ENCODE measurements at places on chromosomes 13 and 19.

DNA sequence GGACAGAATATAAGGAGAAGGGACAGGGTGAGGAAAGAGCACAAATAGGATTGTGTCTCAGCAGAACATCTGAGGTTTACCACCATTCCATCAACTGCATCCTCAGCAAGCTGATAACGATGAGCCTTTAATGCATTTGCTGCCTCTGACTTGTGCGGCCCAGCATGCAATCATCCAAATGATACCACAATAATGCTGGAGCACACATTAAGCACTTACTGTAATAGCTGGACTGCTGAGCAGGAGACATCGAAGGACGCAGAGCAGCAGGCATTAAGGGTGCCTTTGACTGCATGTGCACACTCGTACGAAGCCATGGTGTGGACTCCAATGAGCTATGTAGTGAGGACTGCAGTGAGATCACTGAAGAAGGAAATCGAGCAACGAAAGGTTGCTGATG is 469.4 kb downstream of the FOXO1 start:
- DNase-seq: no peak

- DNase-seq: no peak
These were observed 16.9 kb upstream of the SIGLEC11 start for GRCh38 chr19:49977881-49978280.

GRCh38 chr13:28611654-28612131 is 47.2 kb upstream of the POMP start:
- DNase-seq: no peak

GRCh38 chr13:103157434-103158145 is 91.4 kb upstream of the SLC10A2 start:
- DNase-seq: no peak

GRCh38 chr19:4866595-4867424 is 657 bp downstream of the PLIN3 start:
- no peak for DNase-seq

DNA sequence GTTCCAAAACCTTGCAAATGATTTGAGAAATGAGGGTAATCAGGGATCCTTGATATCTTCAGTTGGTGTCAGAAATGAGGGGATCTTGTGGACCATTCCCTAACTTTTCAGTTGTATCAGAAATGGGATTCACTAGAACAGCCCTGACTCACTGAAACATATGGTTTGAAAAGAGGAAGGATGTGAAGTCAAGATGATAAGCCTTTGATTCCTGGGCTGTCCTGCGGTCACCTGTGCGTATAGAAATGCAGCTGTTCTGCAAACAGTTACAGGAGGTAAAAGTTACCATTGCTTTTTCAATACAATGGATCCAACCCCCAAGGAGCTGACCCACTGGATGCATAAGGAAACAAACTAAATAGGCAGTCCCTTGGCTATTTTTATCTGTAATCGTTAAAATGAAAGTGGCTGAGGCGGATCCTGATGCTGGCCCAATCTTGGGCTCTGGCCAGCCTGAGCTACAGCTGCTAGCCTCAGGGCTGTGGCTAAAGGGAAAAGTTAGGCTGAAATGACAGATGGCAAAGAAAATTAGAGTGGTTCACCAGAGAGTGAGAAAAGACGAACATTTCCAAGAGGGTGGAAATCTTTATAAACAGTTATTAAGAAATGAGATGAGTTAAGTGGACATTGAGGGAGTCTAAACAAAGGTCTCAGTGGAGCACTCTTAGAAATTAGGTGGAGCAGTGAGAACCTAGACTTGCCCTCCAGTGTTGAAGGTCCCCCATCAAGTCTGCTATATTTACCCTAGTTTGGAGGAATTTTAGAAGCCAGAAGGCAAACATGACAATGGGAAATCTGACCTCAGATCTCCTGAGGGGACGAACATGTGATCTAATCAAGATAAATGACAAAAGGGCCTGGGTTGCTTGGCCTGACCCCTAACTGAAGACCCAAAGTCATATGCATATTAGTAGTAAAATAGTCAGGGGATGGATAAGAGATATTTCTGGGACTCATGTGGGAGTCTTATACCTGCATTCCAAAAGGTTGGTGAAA is 7.6 kb downstream of the SIGLECL1 start:
- no peak for DNase-seq

DNA sequence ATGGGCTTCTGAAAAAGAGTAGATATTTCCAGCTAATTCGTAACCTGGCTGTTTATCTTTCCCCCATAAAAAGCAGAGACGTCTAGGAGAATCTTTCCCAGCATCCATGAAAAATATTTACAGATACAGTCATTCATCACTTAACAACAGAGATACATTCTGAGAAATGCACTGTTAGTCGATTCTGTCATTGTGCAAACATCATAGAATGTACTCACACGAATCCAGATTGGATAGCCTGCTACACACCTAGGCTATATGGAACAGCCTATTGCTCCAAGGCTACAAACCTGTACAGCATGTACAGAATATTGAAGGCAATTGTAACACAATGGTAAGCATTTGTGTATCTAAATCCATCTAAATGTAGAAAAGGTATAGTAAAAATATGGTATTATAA is 530.2 kb upstream of the NBEA start:
- DNase-seq: no peak

DNA sequence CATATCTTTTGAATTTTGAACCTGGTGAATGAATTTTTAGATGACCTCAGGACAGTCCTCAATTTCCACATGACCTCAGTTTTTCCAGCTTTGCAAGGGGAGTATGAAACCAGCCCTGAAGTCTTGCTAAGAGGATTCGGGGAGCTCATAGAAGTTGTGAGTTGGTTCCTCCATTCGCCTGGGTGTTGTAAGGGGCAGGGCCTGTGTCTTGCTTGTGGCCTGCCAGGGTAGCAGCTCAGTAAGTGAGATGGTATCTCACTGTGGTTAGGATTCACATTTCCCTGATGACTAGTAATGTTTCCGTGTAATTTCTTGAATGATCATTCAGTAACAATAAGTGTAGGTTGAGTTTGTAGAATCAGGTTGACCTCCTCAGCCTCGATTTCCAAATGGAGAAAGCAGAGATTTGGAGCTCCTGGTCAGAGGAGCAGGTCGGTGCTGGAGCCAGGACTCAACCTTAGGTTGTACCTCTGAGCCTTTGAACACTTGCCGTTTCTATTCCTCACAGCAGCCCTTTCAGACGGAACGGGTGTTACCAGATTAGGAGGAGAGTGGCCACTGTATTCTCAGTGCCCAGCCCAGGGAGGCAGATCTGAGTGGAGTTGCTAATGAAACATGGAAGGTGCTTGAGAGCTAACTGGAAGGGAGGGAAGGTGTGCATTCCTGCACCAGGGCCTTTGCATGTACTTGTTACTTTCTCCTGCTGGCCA is 14.6 kb downstream of the NACC1 start:
- DNase-seq: no peak

GRCh38 chr13:33263976-33264619 is 21.5 kb downstream of the STARD13 start:
- no peak for DNase-seq

GRCh38 chr13:100658363-100658762 is 16.2 kb downstream of the TMTC4 start:
- DNase-seq: no peak

GRCh38 chr19:6730941-6731670 is 6.3 kb downstream of the GPR108 start:
- DNase-seq: no peak

GRCh38 chr13:95784900-95785290 is 108.0 kb downstream of the DNAJC3 start:
- no peak for DNase-seq

DNA sequence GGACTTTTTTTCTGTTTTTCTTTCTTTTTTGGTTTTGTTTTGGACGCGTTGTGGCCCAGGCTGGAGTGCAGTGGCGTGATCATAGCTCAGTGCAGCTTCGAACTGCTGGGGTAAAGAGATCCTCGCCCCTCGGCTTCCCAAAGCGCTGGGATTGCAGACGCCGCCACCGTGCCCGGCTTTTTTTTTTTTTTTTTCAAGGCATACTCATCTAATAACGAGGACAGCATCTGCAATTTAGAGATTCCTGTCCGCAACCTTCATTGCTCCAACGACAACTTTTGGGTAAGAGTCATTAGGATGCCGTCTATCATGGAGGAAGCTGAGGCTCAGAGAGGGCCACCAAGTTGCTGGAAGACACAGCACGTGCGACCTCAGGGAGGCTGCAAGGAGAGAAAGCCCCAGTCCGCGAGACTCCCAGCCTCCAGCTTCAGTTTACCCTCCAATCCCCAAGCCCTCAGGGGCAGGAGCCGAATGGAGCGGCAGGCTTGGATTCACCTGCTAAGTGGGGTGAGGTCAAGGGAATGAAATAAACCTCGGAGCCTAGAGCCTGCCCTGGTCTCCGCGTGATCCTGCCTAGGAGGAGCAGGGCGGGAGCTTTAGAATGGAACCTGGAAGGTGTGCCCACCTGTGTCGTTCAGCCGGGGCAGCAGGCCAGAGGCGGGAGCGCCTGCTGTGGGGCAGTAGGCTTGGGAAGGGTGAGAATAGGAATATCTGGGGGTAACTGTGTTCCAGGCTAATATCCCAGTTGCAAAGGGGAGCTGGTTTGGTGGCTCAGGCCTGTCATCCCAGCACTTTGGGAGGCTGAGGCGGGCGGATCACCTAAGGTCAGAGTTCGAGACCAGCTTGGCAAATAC is 676 bp upstream of the POLRMT start:
- no peak for DNase-seq

GRCh38 chr19:15251749-15252397 is 19.6 kb upstream of the EPHX3 start:
- DNase-seq: no peak

GRCh38 chr19:34431681-34432402 is 3.7 kb downstream of the UBA2 start:
- DNase-seq: no peak

DNA sequence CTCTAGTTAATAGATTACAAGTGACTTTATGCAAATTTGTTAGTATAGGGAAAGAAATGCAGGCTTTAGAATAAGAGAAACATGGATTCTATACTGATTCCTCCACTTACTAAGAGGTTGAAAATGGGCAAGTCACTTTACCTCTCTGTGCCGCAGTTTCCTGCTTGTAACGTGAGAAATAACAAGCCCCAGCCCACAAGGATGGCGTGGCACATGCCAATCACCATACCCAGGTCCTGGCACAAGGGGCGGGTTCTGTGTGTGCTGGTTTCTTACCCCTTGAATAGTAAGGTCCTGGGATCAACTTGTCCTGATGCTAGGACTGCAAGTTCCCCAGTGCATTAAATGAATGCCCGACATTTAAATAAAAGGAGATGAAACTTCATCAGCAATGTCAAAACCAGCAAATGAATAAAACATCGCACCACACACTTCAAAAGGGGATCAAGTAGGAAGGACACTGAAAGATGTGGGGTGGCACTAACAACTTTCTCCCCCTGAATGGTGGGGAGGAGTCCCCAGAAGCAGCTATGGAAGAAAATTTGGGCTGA is 7.9 kb upstream of the SIGLEC9 start:
- DNase-seq: no peak

DNA sequence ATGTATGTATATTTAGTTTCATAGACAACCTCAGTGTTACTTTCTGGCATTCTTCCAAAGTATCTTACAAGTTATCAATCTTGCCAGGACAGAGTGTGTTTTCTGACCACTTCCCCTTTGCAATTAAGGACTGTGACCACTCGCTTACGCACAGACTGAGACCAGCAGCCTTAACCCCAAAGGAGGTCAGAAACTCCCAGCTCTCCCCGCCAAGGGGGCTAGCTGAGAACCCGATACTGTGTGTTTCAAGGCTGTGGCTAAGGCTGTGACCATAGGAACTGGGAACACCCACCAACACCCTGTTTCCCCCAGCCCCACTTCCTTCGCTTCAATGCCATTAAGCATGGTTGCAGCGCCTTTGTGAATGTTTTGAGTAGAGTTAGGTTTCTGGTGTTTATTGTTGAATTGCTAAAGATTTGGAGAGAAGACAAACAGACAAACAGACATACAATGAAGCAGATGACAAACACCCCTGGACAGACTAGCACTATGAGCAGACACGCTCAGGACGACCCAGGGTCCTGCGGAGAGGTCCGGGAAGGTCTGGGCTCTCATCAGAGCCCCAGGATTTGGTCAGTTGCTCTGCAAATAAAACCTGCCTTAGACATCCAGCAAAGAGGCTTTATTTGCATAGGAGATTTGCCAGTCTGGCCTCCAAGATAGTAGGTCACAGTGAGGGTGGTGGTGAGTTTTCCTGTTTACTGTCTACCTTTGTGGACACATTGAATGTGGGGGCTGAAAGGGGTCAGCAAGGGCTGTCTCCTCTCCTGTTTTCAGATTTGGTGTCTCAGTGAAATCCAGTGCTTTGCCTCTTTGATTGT is 25.0 kb upstream of the TNFSF11 start:
- no peak for DNase-seq

DNA sequence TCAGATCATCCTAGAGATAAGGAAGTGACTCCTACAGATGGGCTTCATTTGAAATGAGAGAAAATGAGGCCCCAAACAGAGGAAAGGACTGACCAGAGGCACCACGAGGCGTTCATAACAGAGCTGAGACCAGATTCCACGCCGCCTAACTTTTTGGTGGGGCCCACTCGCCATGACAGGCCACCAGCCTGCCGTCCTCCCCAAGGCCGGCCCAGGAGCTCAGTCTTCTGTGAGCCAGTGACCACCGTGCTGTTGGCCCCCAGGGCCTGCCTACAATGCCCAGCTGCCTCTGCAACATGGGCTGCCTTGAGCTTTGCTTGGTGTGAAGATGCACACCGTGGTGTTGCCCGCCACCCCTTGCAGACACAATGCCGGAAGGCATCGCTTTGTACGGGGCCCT is 40.5 kb downstream of the TSHZ3 start:
- no peak for DNase-seq

- no peak for DNase-seq
These were observed 196.9 kb upstream of the UBL3 start for GRCh38 chr13:30047154-30047874.

- no peak for DNase-seq
These were observed 1406.6 kb upstream of the PCDH9 start for GRCh38 chr13:68636784-68637183.

DNA sequence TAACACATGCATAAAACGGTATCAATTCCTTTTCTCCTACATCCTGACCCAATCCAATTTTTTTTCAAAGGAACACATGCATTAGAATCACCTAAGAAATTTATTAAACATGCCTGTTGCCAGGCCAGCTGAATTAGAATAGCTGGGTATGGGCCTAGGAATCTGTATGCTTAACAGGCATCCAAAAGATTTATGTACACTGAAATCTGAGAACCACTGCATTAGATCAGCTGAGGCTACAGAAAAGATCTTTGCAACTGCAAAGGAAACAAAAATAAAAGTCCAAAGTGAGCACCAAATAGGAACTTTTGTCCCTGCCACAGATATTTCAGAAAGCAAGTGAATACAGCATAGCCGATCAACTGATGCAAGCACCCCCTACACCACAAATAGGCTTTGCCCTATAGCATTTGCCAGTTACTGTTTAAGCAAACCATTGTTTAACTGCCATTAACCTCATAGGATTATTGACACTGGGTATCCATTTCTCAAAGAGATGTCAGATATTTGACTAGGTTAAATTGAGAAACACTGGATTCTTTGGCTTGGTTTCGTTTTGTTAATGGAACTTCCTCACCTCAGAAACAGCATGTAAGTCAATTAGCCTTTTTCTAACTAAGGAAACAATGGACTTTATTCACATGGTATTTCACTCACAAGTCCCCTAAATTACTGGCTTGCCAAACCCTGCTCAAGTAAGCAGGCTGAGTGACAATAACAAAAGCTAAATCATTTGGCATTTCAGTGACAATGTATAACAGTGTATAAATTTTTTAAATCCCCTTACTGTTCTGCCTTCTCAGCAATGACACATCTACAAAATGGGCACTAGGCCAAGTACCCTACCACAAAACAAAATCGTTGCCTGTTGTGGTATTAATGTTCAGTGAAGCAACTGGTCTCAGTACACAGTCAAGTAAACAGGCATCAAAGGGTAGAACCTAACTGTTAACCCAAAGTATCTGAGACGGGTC is 67.8 kb downstream of the SUCLA2 start:
- DNase-seq: peak; percentile 20

GRCh38 chr19:39328046-39328705 is 7.5 kb upstream of the LRFN1 start:
- DNase-seq: peak; percentile 17
